A673 (cell line): ENCODE measurements at places on chromosomes 13 and 19.

DNA sequence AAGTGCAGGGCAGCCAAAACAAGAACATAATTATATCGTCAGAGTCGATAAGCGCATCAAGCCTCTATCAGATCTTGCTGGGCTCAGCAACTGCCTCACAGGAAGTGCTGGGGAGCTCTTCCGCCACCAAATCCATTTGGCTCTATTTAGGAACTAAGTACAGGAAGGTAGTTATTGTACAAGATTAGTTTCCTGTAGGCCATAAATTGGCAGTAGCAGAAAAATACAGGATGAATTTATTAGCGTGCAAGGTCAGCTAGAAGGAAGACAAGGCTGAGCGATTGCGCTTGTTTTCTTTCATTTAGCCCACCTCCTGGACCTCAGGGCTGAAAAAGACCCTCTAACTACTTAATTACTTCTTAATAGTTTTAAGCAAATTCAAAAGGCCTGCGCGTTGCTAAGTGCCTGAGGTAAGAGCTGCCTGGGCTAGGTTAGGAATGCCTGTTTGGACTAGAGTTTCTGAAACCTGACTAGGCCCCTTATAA, 118.5 kb downstream of the IRS2 start:
- DNase-seq: peak; percentile 97

DNA sequence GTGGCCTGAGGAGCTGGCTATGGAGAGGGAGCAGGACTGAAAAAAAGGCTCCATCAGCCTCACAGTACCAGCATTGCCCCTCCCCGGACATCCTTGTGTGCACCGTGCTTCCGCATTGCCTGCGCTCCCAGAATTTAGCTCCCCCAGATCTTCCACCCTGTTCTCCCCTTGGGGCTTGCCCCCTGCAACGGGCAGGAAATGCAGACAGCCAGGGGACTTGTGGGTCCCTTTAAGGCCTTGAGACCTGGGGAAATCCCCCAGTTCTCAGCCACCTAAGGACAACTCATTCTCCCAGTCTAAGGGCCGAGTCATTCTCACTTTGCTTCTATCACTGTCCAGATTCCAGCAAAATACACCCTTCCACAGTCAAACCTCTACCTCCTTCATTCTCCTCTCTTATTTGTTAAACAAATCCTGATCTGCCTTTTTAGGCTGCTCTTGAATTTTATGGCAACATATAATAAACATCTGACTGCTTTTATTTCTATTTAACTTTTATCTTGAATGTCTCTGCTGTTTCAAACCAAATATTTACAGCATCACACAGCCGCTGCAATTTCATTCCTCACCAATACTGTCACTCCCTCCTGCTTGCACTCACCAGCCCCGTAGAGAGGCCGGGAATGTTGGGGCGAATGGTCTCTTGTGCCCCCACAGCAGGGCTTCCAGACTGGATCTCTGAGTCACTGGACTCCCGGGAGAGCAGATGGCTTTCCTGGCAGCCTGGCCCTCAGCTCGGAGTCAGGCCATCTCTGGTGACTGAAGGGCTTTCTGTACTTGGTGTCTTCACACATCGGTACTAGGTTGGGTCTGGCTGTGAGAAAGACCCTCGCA, 221.9 kb downstream of the TSHZ3 start:
- DNase-seq: peak; percentile 27

DNA sequence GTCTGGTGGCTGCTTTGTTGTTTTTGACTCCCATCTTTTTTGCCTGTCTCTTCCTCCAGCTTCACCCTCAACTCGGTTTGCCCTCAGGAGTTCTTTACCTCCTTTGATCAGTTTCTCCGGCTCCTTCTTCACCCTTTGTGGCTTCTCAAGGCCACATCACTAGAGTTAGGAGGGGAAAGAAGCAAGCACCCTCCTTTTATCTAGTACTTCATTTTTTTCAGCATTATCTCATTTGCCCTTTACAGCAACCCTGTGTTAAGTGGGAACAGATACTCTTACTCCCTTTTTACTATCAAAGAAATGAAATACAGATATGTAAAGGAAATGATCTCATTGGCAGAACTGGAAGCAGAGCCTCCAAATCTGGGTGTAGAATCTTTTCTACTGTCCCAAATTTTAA, 26.9 kb downstream of the RAP2A start:
- DNase-seq: no peak

- DNase-seq: no peak
These were observed 205.0 kb upstream of the RFC3 start for GRCh38 chr13:33612641-33613638.

DNA sequence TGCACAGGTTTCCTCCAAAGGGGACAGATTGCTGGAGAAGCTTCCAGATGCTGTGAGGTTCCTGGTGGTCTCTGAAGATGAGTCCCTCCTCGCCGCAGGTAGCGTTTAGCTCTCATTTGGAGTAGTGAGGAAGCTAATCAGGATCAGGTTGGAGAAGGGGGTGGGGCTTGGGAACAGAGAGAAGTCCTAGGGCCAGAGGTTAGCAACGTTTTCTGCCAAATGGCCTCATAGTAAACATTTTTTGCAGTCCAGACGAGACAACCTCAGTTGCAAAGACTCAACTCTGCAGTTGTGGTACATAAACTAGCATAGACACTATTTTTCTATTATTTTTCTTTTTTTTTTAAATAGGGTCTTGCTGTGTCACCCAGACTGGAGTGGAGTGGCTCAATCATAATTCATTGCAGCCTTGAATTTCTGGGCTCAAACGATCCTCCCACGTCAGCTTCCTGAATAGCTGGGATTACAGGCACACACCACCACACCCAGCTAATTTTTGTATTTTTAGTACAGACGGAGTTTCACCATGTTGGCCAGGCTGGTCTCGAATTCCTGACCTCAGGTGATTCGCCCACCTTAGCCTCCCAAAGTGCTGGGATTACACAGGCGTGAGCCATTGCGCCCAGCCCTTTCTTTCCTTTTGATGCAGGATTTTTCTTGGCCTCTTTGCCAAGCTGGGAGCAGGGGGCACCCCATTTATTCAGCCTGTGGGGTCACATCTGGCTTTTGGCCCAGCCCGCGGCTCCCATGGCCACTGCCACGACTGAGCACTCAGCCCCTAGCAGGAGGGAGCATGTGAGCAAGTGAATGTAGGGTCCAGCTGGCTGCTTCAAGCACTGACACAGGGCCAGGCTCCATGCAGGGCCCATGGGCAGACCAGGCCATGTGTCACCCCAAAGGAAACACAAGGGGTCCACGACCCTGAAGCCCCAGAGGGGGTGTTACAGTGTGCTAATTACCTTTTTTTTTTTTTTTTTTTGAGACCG, 34.4 kb upstream of the SIN3B start:
- DNase-seq: no peak

DNA sequence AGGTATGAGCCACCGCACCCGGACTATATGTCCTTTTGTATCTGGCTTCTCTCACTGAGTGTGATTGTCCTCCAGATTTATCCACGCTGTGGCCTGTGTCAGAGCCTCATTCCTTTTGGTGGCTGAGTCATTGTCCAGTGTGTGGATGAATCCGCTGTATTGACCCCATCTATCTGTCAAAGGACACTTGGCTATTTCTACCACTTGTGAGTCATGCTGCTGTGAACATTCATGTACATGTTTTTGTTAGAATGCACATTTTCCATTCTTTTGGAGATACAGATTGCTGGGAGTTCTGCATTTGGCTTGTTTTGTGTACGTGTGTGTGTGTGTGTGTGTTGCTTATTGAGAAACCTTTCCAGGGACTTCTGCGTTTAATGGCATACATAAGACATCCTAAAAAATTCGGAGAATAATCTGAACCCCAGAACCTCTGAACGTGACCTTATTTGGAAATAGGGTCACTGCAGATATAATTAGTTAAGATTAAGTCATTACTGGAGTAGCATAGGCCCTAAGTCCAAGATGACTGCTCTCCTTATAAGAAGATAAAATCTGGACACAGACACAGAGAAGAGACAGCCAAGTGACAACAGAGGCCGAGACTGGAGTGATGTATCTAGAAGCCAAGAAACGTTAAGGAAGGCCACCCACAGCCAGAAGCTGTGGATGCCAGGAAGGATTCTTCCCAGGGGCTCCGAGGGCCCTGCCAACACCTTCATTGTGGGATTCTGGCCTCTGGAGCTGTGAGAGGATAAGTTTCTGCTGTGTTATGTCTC, 4.9 kb upstream of the GIPC3 start:
- DNase-seq: no peak

GRCh38 chr13:22926748-22927400, 253.9 kb upstream of the SGCG start:
- DNase-seq: no peak

GRCh38 chr13:101303521-101303920, 112.8 kb downstream of the NALCN start:
- DNase-seq: no peak

DNA sequence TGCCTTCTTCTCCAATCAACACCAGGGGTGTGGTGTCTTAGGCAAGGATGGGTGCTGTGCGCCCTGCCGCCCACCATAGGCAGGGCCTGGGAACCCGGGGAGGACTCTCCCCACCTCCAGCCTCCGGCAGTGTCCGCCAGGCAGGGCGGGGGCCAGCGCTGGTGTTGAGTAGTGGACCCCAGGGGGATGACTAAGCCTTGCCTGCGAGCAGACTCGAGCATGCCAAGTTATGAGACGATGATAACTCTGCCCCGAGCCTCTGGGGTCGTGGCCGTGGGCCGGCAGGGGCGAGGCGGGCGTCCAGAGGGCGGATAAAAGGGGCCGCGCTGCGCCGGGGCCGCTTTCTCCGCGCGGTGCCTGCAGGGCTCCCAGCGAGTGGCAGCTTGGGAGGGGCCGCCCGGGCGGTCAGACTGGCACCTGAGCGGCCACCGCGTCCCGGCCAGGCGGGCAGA, at the start of gene MEDAG:
TSS of gene MEDAG (plus strand) at position 340 of the 452 bp plus-strand sequence. CDS start 245 bp downstream, outside the sequence.
- no peak for DNase-seq

GRCh38 chr19:11504502-11505031, 1.1 kb downstream of the ZNF653 start:
- DNase-seq: no peak

- peak; percentile 5 for DNase-seq
These were observed 451.7 kb downstream of the EFNB2 start for GRCh38 chr13:106083620-106084350.

DNA sequence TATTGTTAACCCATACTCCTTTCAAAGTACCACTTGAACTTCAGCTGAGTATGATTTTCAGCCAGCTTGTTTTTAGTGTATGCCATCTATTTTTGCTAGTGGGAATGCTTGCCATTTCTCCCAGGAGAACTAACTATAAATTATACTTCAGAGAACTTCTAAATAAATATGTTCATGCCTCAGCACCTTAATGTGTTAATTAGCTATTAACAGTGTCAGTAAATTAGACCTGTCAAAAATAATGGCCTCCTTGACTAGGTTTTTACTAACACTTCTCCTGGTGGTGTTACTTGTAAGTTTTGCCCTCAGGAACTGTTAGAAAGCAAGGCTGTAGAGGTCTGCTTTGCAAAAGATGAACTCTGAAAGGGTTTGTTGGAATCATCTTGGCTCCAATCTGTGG, 4.5 kb downstream of the CLDN10 start:
- no peak for DNase-seq
